ENCODE measurements at places on chromosomes 3 and 15.

- DNase-seq, result no peak
Observed at GRCh38 chr3:129622226-129622874, 15.9 kb upstream of the PLXND1 start.

DNA sequence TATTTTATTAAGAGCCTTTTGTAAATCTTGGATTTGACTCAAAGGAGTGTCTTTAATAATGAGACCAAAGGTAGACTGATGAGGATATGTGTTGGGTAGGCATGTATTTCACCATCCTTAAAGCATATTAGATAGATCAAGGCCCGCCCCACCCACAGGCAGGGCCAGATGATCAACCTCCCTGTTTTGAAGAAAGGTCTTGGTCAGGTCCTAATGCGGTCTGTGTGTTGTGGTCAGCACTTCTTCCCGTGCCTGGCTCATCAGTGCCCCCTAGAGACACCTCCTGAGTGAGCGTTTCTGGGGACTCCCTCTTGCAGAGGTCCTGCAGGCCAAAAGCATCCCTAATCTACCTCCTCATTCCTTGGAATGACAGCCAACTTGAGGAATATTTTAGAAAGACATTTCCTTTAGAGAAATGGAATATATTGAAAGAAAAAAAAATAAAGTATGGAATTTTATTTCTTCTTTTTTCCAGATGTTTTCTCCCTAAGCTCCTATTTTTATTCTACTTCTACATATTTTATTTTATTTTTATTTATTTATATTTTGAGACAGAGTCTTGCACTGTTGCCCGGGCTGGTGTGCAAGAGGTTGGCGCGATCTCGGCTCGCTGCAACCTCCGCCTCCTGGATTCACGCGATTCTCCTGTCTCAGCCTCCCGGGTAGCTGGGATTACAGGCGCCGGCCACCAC is 6.0 kb downstream of the TM4SF4 start:
- no peak for DNase-seq

- no peak for DNase-seq
Observed at GRCh38 chr15:66411190-66411589, 24.5 kb downstream of the MAP2K1 start.

DNA sequence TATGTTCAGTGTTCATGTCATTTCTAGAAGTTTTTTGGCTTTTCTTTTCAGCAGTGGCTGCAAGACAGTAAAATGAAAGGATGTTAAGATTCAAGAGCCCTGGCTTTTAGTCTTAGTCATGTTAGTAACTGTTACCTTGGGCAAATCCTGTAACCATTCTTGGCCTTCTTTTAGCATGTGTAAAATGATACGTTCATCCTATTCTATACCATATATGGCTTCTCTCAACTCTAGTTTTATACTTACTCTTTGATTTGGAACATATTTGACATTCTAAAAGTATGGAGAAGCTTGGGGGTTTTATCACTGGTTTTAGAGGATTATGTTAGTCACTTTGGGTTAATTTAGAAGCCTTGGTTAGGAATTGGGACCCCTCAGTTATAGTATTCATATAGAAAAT is 20.1 kb downstream of the GTF2E1 start:
- DNase-seq, result no peak

DNA sequence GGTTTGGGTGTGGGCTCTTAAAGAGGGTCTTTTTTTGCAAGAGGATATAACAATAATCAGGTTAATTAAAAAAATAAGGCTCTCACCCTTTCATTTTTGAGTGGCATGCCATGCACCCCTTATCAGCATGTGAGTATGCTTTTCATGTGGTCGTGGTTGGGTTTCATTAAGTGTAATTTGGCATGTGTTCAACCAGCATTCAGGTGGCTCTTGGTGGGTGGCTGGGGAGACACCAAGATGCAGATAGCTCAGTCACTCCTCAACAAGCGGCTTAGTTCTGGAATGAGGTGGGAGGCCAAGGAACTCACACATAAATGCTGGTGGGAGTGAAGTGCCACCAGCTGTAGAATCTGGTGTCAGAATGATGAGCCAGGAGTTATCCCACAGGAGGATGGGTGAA is 66.8 kb downstream of the FLNB start:
- no peak for DNase-seq

- DNase-seq, result no peak
Observed at GRCh38 chr3:185280572-185281365, 26.9 kb upstream of the EHHADH start.

- DNase-seq, result no peak
Observed at GRCh38 chr3:168964736-168965135, 698.8 kb downstream of the MECOM start.

DNA sequence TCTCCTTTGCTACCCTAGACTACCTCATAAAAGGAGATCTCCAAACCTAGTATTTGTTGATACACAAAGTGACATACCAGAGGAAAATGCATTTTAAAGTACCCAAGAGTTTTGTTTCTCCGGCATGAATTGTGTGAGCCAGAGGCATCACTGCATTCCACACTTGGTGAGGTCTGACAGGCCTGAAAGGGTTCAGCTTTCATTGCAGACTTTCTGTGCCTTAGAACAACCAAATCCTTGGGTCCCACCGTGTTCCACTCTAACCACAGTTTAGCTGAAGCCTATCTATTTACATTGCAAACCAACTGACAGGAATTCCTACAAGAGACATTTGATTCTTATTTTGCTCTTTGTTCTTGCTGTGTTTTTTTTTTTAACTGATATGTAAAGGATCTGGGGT is 21.0 kb upstream of the EID1 start:
- DNase-seq, result no peak

DNA sequence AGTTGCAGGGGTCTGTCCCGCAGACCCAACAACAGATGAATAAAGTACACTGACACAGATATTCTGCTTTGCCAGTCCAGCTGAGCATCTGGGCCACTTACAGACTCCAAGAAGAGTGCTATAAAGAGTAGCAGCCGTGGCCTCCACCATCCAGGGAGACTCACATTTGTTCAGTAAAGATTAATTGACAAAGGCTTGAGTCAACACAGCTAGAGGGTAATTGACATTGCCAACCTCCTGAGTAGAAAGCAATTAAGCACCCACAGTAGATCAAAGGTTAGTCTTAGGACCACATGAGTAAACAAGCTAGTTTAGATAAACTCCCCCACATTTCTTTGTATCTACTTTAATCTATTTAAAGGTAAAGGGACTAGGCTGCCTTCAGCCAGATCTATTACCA is 16.3 kb upstream of the CRTC3 start:
- no peak for DNase-seq

GRCh38 chr3:184726497-184726896 is 14.6 kb upstream of the MAGEF1 start:
- no peak for DNase-seq

DNA sequence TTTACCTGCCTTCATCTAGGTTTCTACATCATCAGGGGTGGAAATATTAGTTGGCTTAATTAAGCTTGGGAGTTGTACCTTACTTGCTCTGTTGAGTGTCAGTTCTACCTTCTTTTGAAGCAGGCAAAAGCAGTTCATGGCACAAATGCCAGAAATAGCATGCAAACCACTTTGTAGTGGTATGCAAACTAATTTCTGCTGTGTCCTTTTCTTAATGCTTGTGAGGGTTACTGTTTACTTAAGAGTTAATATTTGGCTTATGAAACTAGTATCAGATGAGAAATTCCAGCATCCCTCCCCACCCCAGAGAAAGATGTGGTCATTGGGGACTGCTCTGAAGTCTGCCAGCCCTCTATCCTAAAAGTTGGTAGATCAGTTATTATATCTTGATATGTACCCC is 7.1 kb downstream of the ATP2C1 start:
- DNase-seq, result no peak

DNA sequence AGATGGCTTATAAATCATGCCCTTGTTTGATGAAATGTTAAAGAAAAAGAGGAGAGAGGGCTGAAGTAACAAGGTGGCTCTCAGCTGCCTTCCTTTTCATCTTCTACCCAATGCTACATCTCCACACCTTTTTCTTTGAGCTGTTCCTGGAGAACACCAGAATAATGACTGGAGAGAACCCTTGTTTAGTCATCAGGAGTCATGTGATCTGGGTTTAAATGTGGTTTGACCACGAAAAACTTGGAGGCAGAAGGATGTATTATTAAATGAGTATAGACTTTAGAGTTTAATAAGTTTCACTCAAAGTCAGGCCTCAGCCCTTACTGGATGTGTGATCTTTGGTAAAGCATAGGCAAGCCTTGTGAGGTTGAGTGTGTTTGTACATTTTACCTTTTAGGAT is 230.3 kb upstream of the TBL1XR1 start:
- DNase-seq, result no peak

GRCh38 chr3:124557433-124558232 is 172.6 kb upstream of the UMPS start:
- no peak for DNase-seq

GRCh38 chr3:151168269-151169094 is 34.5 kb downstream of the GPR171 start:
- DNase-seq, result no peak

DNA sequence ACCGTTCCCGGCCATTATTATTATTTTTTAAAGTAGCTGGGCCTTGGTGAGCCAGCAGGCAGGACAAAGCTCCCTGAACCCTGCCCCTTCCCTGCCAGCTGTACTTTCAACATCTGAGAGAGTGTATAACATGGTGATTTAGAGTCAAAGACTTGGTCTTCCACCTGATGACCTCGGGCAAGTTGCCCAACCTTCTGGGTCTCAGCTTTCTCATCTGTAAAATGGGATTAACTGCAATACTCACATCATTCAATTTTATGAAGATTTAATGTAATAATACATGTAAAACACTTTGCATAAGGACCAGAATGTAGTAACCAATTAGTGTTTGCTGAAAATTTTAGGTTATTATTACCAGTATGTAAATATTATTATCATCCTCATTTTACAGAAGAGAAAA is 11.9 kb upstream of the TRH start:
- DNase-seq, result no peak

GRCh38 chr3:69665026-69665737 is 74.1 kb upstream of the MITF start:
- DNase-seq, result no peak

DNA sequence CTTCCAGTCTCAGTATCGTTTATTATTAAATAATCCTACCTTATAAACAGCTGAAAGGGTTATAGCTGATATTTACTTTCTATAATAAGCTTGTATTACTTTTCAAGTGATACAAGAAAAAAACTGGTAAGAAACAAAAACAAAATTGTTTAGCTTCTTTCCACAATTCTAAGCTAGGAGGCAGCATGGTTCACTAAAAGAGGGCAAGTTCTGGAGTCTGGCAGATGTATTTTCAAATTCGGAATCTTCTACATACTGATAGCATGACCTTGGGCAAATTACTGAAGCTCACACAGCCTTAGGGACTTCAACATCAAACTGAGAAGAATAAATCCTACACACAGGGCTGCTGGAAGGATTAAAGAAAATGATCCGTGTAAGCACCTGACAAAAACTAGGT is 15.4 kb downstream of the C15orf62 start:
- no peak for DNase-seq

DNA sequence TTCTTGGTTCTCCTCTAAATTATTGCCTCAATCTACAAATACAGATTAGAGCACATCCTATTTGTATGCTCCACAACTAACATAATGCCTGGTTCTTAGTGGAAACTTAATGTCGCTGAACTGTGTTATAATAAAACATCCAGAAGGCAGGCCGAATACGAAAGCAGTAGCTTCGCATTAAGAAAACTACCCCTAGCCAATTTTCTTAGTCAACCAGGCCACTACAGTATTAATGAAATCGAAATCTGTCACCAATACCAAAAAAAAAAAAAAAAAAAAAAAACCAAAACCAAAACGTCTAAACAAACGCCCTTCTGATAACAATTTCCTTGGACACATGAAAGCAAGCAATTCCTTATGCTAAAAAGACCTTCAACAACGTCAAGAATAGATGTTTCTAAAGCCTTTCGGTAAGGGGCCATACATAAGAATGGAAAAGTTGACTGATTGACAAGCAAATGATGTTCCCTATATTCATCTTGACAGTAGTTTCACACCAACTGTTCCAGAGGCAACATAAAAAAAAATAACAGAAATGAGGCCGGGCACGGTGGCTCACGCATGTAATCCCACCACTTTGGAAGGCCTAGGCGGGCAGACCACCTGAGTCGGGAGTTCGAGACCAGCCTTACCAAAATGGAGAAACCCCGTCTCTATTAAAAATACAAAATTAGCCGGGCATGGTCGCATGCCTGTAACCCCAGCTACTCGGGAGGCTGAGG is 1.3 kb downstream of the DENND6A start:
- DNase-seq, result no peak

GRCh38 chr15:38424101-38424552 is 29.8 kb upstream of the FAM98B start:
- DNase-seq, result no peak

GRCh38 chr15:40348474-40348870 is 2.4 kb upstream of the PHGR1 start:
- DNase-seq, result no peak

DNA sequence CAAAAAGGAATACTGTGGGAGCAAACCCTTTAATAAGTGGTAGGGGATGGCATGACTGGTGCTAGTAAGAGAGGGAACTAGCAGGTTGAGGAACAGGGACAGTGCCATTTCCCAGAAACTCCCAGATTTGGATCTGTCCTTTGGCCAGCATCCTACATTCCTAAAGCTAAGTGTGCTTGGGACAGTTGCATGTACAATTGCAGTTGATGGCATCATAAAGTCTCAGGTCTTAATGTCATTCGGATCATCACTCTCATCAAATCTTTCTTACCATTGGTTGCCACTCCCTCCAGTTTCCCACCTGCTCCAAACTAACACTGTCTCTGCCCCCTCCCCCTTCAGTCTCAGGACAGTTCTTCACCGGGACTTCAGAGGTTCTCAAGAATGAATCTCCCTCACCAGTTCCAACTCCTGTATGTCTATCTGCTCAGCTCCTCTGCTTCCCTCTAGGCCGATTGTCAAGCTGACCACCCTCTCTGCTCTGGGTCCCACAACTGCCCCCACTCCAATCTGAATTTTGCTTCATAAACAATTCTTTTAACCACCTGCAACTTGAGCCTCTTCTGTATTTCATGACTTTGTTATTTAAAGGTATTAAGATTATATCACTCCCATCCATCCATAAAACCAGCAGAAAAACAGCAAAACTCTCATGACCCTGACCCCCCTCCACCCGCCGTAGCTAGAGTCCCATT is 260.8 kb downstream of the CGGBP1 start:
- DNase-seq, result no peak

DNA sequence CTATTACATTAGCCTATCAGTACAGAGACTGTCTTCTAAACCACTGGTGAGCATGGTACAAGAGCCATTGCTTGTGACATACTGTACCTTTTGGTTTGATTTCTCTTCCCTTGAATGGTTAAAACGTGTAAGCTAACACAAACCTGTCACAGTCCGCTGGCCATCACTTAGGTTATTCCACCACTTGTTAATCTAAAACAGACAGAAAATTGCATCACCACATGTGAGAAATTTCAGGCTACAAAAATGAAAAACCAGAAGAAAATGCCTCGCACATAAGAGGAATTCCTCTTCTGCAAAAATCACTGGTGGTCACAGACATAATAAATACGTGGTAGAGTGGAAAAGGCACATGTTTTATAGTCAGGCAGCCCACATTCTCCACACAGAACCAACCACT is 22.1 kb downstream of the PARL start:
- no peak for DNase-seq

Measured in activated gamma-delta T cell (primary cell).